Activated naive CD8-positive, alpha-beta T cell treated with anti-CD3 and anti-CD28 coated beads, Interleukin-2, amount 50 U/mL, for 24 hours (primary cell): ENCODE measurements at places on chromosomes 1 and 21.
A peak's percentile ranks its signal among the peaks of the same experiment; 100 is the strongest.

DNA sequence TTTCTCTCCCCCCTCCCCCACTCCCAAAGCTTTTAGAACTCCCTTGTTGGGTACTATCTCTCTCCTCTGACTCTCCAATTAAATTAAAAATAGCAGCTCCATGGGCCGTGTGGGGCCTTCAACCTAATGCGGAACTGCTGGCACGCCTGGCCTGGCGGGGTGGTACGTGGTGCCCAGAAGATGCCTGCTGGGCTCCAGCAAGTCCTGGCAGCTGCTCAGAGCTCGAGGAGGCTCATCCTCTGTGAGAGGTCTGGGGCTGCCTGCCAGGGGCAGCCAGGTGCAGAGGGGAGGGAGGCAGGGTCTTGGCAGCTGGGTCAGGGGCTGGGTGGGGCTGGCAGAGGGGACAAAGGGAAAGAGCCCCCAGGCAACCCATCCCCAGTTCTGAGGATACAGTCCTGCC is 74.4 kb downstream of the ACTL8 start:
- no peaks in the 10 kb centered on the region for H3K4me1 ChIP-seq
- H3K27ac ChIP-seq, result no peak overlapping the region
- H3K27me3 ChIP-seq, result peaks cover 4% of the 10 kb centered on the region
- no peak for DNase-seq
- H3K36me3 ChIP-seq, result no peaks in the 10 kb centered on the region

DNA sequence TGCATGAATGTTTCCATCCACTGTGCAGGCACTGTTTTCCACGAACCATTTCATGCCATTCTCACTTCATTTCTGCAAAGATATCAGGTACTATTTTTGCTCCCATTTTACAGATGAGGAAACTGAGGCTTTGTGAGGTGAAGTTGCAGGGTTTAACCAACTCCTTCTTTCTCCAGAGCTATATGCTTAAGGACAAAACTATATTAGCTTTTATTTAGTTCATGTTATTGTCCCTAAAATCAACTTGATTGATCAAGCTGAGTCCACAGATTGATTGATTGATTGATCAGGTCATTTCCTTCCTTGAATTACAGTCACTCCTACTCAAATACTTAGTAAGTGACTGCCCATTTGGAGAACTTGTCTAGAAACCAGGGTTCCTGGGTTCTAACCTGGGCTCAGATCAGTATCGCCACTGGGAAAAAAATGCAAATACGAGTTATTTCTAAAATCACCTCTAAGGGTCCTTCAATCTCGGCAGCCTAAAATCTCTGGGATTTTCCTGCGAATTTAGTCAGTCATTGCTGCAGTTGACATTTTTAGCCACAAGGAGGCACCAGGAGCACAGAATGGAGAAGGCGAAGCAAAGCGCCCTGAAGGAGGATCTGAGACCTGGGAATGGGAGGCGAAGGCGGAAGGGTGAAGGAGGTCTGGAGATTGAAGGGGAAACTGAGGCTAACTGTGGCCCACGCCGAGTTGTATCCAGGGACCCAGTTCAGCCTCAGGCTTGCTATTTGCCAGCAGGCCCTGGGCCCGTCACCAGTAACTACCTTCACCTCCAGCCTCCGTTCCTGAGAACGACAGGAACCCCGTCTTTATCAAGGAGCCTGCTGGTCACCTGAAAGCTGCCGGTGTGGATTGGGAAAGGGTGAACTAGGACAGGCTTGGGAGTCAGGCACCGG is 14.3 kb upstream of the MUL1 start:
- no peak overlapping the region for H3K27ac ChIP-seq
- DNase-seq, result peak; percentile 74
- H3K4me3 ChIP-seq, result no peak overlapping the region
- H3K4me1 ChIP-seq, result no peaks in the 10 kb centered on the region
- no peaks in the 10 kb centered on the region for H3K36me3 ChIP-seq

- H3K27me3 ChIP-seq, result no peaks in the 10 kb centered on the region
- no peak overlapping the region for H3K27ac ChIP-seq
- H3K36me3 ChIP-seq, result no peaks in the 10 kb centered on the region
- DNase-seq, result no peak
Observed at GRCh38 chr1:93504247-93505033, 56.5 kb downstream of the FNBP1L start.

DNA sequence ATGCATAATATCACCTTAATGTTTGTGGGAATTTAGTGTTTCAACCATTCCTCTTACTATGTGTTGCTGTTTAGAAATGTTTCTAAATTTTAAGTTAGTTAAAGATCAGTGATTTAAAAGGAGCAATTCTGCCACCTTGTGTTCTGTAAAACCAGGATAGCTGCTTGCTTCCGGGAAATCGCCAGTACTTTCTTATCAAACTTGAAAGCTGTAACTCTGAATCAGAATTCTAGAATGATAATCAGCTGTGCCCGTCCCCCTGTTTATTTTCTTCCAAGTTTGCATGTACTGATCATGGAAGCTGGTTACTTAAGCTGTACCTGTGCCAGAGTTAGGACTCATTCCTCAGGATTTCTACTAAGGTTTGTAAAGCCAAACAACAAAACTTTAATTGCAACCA is 656.4 kb downstream of the LTN1 start:
- no peaks in the 10 kb centered on the region for H3K4me1 ChIP-seq
- no peak for DNase-seq
- H3K36me3 ChIP-seq, result no peaks in the 10 kb centered on the region
- no peaks in the 10 kb centered on the region for H3K27me3 ChIP-seq
- no peak overlapping the region for H3K27ac ChIP-seq

GRCh38 chr1:114588196-114588689 is 6.8 kb upstream of the BCAS2 start:
- no peak for DNase-seq
- peaks cover 5% of the 10 kb centered on the region for H3K27me3 ChIP-seq
- H3K4me1 ChIP-seq, result no peaks in the 10 kb centered on the region
- no peak overlapping the region for H3K27ac ChIP-seq
- no peak overlapping the region for H3K4me3 ChIP-seq
- H3K36me3 ChIP-seq, result no peaks in the 10 kb centered on the region

DNA sequence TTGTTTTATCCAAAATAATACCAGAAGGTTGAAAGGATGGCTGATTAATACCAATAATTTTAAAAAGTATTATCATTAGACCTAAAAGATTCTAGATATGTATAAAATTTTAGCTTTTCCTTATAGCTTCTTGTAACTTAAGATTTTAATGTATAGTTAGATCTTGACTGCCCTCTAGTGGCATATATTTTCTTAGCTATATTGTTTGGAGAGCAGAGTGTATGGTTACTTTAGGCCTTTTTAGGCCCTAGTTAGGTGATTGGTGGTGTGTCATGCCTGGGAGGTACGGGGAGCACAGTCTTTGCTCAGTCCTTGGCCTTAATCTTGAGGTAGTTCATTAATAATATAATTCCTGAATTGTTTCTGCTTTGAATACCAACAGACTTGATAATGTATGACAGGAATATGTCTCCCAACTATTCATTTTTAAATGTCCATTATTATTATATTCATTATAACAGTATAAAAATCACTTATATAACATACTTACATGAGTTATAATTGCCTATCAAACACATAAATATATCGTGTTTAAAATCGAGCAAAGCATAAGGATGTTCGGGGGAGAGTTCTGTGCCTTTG is 328.4 kb downstream of the ZP4 start:
- no peak for DNase-seq
- H3K4me3 ChIP-seq, result no peak overlapping the region
- H3K36me3 ChIP-seq, result no peaks in the 10 kb centered on the region
- H3K27me3 ChIP-seq, result peaks cover 8% of the 10 kb centered on the region
- H3K4me1 ChIP-seq, result no peaks in the 10 kb centered on the region
